Stimulated activated CD4-positive, alpha-beta T cell treated with anti-CD3 and anti-CD28 coated beads, Interleukin-4, amount 100 ng/mL, for 48 hours (primary cell): ENCODE measurements at places on chromosomes 7 and 10.

DNA sequence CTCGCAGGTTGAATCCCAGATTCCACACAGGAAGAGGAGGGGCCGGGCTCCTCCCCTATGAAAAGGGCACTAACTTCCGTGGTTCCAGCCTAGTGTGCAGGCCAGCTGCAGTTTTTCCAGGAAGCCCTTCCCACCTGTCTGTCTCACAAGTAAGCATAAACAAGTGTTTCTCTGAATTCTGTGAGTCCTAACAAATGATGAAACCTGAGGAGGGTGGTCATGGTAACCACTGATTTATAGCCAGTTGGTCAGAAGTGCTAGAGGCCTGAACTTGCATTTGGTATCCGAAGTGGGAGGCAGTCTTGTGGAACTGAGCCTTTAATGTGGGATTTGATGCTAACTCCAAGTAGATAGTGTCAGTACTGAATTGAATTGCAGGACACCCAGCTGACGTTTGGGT lies 54.7 kb upstream of the STEAP4 start:
- no peak for DNase-seq

DNA sequence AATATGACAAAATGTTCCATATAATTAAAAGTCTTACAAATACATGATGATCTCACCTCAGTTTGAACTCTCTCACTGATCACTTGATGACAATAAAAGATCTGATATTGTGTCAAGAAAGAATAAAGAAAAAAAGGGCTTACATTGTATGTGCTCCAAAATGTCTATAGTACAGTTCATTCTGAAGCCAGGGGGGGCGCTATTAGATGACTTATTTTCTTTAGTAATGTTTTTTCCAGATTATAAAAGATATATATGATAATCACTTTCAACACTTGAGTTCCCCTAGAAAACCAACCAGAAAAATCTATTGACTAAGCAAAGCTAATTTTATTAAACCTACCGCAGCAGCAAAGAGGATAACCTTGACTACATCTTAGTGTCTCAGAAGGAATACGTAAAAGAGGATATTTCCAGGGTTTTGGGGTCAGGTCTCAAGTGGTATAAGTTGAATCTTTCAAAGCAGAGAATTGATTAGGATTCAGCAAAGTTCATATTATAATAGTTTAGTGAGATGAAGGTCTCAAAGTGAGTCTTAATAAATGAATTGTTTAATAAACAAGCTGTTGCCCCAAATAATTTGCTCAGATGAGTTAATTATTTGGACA lies 55.8 kb downstream of the PTN start:
- DNase-seq, result no peak

- DNase-seq, result no peak
Measured at GRCh38 chr7:24365606-24366005, 81.6 kb downstream of the NPY start.

DNA sequence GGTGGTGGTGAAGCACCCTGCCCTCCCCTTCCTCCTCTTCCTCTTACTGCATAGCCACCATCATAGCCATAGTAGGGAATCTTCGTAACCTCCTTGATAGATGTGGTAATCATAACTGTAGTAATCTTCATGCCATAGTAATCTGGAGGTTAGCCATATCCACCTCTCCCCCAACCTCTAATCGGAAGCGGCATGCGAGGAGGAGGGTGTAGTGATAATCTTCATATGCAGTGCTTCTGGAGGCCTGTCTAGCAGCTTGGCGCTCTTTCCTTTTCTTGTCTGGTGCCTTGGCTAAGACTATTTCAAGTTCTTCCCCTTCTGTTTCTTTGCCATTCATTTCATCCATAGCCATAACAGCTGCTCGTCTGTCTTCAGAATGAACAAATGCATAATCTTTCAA lies 90.9 kb downstream of the MLLT10 start:
- no peak for DNase-seq

GRCh38 chr10:109746861-109747260 lies 176.4 kb downstream of the XPNPEP1 start:
- DNase-seq, result no peak

- no peak for DNase-seq
Measured at GRCh38 chr10:11320809-11321520, 290.5 kb downstream of the USP6NL start.

GRCh38 chr7:78852951-78853350 lies 600.5 kb downstream of the MAGI2 start:
- DNase-seq, result no peak

DNA sequence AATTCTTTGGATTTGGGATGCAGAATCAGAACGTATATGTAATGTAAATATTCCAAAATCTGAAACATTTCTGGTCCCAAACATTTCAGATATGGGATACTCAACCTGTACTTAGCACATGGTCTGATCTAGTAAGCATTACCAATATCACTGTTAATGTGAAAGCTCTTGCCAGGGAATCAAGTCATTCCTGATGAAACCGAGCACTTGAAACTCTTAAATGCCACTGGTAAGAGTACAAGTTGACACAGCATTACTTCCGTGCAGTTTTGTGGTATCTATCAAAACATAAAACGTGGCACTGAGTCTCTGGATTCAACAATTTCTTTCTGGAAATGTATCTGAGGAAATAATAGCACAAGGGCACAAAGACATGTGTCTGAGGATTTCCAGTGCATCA lies 155.7 kb downstream of the RTKN2 start:
- DNase-seq, result no peak

DNA sequence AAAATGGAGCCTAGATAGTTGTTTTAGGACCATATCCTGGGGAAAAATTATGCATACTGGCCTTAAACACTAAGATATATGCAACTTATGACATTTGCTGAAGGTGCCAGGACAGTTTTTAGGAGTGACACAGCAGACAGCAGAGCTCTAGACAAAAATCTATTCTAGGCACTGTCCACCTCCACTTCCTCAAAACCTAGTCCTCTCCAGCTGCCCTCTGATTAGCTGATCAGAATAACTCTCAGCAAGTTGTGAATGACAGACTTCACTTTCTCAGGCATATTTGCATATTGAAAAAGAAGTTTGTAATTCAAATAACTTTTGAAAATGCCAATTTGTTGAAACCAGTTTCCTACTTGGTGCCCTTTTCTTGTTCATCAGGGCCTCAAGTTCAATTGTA lies 152.3 kb upstream of the STEAP4 start:
- DNase-seq, result no peak

DNA sequence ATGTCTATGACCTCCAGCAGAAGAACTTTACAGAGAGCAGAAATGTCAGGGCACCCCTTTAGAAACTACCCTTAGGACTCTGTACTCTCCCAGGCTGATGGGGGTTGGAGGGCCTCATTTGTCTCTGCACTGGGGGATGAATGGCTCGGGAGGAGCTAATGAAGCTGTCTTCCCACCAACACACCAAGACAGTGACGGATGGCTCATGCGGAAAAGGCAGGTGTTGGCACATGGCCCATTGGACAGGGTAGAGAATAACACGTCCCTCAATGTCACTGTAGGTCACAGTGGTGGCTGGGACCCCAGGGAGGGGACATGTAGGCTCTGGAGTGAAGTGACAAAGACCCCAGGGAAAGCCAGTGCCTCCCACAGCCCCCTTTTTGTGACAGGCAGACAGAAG lies 64.0 kb upstream of the PCBD1 start:
- no peak for DNase-seq

GRCh38 chr7:140479739-140480084 lies 407 bp upstream of the MKRN1 start:
- DNase-seq, result no peak

DNA sequence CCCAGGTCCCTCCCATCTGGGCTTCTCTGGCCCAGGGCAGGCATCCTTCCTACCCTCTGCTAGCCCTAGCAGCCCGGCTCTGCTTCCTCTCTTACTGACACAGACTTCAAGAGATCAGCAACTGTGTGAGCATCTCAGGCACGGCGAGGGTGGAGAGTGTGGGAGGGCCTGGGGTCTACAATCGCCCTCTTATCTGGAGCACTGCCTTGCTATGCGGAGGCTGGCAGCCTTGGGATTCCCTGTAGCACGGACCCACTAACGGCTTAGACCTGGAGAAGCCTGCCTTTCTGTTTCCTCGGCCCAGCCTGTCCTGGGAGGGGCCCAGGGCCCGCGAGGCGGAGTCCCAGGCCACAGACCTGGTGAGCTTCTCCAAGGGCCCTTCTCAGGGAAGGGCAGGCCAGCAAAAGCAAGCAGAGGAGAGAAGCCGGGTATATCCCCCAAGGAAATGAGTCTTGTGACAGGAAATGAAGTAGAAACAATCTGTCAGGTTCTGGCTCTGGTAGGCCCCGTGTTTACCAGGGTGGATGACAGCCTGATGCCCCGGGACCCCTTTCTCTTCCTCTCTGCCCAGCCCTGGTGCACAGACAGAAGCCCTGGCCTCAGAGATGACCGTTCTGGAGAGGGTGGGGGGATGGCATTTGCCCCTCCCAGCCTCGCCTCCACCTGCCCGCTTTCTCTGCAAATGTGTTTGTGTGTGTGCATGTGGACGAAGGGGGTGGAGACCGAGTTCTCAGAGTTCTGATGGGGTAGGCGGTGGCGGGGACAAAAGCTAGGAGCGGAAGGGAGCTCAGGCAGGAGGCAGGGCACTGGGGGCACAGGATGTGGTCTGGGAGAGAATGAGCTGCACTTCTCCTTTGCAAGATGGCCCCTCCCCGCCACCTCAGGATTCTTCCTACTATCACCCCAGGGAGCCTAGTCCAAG lies 2.5 kb downstream of the LRCH4 start:
- peak; percentile 66 for DNase-seq
